ENCODE measurements at places on chromosomes 5 and 9.

- DNase-seq: no peak
These were observed 182.6 kb downstream of the FBXL7 start for GRCh38 chr5:15682566-15682965.

GRCh38 chr5:138603249-138603920, 28.2 kb upstream of the HSPA9 start:
- no peak for DNase-seq

DNA sequence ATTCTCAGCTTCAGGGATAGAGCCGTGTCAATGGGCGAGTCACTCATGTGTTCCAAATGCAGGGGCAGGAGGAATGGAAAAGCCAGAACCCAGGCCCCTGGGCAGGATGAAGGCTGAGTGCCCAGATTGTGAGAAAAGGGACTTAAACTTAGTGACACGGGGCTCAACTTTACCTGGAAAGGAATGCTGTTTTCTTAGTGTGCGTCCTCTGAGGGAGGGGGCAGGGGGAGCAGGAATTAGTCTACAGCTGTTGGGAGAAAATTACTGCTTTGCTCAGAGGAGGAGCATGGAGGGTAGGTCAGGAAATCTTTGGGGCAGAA, 14.6 kb downstream of the HK3 start:
- DNase-seq: no peak

- no peak for DNase-seq
These were observed 19.0 kb downstream of the HMGCS1 start for GRCh38 chr5:43294226-43294625.

Measured in OCI-LY7 (cell line).